Peyer's patch (tissue), 4 donors: ENCODE measurements at places on chromosomes 7 and 10. TPM values are rescaled to one million over a fixed set of nuclear protein-coding genes. Genes with fewer than 3 reads are reported as not detected.

NT5C3A gene
- 316 TPM for total RNA-seq

DNA sequence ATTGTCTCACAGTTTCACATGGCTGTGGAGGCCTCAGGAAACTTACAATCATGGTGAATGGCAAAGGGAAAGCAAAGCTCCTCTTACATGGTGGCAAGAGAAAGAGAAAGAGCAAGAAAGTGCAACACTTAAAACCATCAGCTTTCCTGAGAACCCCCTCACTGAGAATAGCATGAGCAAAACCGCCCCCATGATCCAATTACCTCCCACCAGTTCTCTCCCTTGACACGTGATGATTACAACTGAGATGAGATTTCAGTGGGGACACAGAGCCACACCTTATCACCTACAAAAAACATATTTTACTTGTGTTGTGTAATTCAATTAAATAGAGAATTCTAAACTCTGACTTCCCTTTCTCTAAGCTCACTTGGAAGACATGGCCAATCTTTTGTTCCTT is 80.2 kb downstream of the SEMA3C start:
- no peaks in the 10 kb centered on the region for H3K36me3 ChIP-seq
- DNase-seq: no peak
- H3K27ac ChIP-seq: no peak overlapping the region
- no peaks in the 10 kb centered on the region for H3K4me1 ChIP-seq
- no peaks in the 10 kb centered on the region for H3K27me3 ChIP-seq
- no peak overlapping the region for H3K4me3 ChIP-seq

- no peaks in the 10 kb centered on the region for H3K4me1 ChIP-seq
Observed at GRCh38 chr7:140661124-140661523, 11.6 kb upstream of the ADCK2 start.

GRCh38 chr10:83108565-83109333 is 1030.6 kb upstream of the GHITM start:
- DNase-seq: peak; percentile 28
- H3K36me3 ChIP-seq: no peaks in the 10 kb centered on the region
- no peak overlapping the region for H3K4me3 ChIP-seq
- no peaks in the 10 kb centered on the region for H3K27me3 ChIP-seq

DNA sequence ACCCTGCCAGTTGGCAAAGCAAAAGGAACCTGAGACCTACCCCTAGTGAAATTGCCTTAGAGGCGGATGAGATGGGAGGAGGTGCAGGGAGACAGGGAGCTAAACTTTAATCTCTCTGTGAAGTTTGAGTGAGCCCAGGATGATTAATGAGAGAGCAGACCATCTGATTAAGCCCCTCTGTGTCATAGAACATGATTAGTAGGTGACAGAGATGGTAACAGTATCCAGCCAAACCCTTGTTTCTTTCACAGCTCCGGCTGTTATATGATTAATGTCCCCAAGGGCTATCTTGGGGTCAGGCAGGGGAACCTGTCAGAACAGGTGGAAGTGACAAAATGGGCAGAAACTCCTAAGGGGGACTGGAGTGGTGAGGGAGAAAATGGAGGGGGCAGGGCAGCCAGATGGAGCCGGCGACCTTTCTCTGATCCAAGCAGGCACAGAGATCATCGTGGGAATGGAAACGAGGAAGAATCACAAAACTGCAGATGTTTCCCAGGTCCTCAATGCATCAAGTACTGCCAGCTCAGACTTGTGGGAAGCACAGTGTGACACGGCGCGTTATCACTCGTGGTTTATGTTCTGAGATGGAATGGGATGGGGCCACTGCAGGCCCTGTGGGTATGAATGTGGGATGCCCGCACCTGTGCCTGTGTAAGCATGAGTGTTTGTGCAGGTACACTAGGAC is 684.2 kb downstream of the LRMDA start:
- no peak for DNase-seq
- no peaks in the 10 kb centered on the region for H3K36me3 ChIP-seq
- no peak overlapping the region for H3K27ac ChIP-seq

KIF11 gene
- 1.4 TPM for total RNA-seq

- no peak overlapping the region for H3K4me3 ChIP-seq
- no peaks in the 10 kb centered on the region for H3K36me3 ChIP-seq
- no peaks in the 10 kb centered on the region for H3K4me1 ChIP-seq
- DNase-seq: no peak
- H3K27me3 ChIP-seq: no peaks in the 10 kb centered on the region
- no peak overlapping the region for H3K27ac ChIP-seq
Observed at GRCh38 chr7:30116771-30117170, 18.0 kb upstream of the MTURN start.

GRCh38 chr10:88657901-88658300 is 6.3 kb upstream of the LIPF start:
- no peaks in the 10 kb centered on the region for H3K4me1 ChIP-seq
- no peak overlapping the region for H3K27ac ChIP-seq
- DNase-seq: no peak
- H3K27me3 ChIP-seq: no peaks in the 10 kb centered on the region
- H3K36me3 ChIP-seq: no peaks in the 10 kb centered on the region

C10orf67 gene
- not detected for total RNA-seq

OLAH gene
- not detected for total RNA-seq

NEUROD6 gene
- not detected for total RNA-seq

- H3K4me3 ChIP-seq: no peak overlapping the region
- H3K4me1 ChIP-seq: no peaks in the 10 kb centered on the region
- no peak for DNase-seq
Observed at GRCh38 chr7:22992874-22993840, 20.8 kb downstream of the HYCC1 start.

GRCh38 chr7:157611341-157611740 is 274.5 kb downstream of the DNAJB6 start:
- peaks cover 5% of the 10 kb centered on the region for H3K4me1 ChIP-seq
- no peak overlapping the region for H3K4me3 ChIP-seq
- no peak for DNase-seq
- no peak overlapping the region for H3K27ac ChIP-seq
- H3K27me3 ChIP-seq: no peaks in the 10 kb centered on the region
- no peaks in the 10 kb centered on the region for H3K36me3 ChIP-seq

SPDYE6 gene
- not detected for total RNA-seq

CNPY1 gene
- total RNA-seq: not detected

DNA sequence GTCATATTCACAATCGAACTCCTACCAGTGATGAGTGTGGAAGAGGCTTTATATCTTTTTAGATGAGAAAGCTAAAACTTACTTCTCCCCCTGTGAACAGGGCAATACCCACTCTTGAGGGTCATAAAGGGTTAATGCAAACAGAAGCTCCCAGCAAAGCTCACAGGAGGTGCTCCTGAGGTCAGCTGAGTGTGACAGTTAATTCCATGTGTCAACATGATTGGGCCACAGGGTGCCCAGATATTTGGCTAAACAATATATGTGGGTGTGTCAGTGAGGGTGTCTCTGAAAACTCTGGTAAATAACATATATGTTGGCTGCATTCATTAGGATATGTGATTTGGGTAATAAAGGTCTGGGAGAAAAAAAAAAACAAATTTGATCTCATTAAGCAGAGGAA is 86.0 kb downstream of the HIP1 start:
- no peak for DNase-seq
- H3K36me3 ChIP-seq: no peaks in the 10 kb centered on the region
- H3K4me3 ChIP-seq: no peak overlapping the region
- no peaks in the 10 kb centered on the region for H3K4me1 ChIP-seq
